ENCODE measurements at places on chromosomes 7 and 10. TPM values are rescaled to one million over a fixed set of nuclear protein-coding genes. Genes with fewer than 3 reads are reported as not detected.

Gene CNPY1
- total RNA-seq: not detected

Gene DMTF1
- total RNA-seq: 89.2 TPM

Gene TRIM24
- total RNA-seq: 62.3 TPM

Gene PRSS37
- not detected for total RNA-seq

Gene OR2A7
- total RNA-seq: 0.64 TPM

Gene CYP2C19
- total RNA-seq: not detected

Gene SFTPA1
- not detected for total RNA-seq

Gene TAS2R5
- total RNA-seq: 1.5 TPM

Gene INHBA
- total RNA-seq: 103 TPM

Gene MTERF1
- total RNA-seq: 12.3 TPM

Gene ZYX
- 477 TPM for total RNA-seq

Gene GHRHR
- not detected for total RNA-seq

Gene CPVL
- total RNA-seq: 22.2 TPM

Gene RPS24
- 1,230 TPM for total RNA-seq

Gene FBXL13
- 1.6 TPM for total RNA-seq

Gene CLRN3
- total RNA-seq: not detected

Gene MDFIC
- 17.7 TPM for total RNA-seq

Gene STX1A
- 15.0 TPM for total RNA-seq

Gene PRKCQ
- 1.9 TPM for total RNA-seq

Gene VSIR
- 2.9 TPM for total RNA-seq

Gene ASB10
- total RNA-seq: not detected

Gene NME8
- total RNA-seq: not detected

Gene KLF14
- not detected for total RNA-seq

Gene TMEM229A
- 0.09 TPM for total RNA-seq

Gene CDK14
- total RNA-seq: 30.2 TPM

Gene STEAP1
- 5.0 TPM for total RNA-seq

Gene ANKRD61
- 0.18 TPM for total RNA-seq

Gene OR2A25
- not detected for total RNA-seq

Gene RBAK
- total RNA-seq: 12.0 TPM

Gene ERVW-1
- total RNA-seq: 0.19 TPM

Gene ACBD7
- 0.79 TPM for total RNA-seq

Gene GPR37
- total RNA-seq: 9.8 TPM

Gene SEMA3D
- total RNA-seq: 17.7 TPM

Gene FEZF1
- total RNA-seq: 0.61 TPM

Gene CDC14C
- total RNA-seq: 0.17 TPM

Gene SPDYE18
- not detected for total RNA-seq

Gene WNT2
- 0.07 TPM for total RNA-seq

Gene CLCN1
- total RNA-seq: not detected

Gene AKR1E2
- 1.4 TPM for total RNA-seq

Gene ADK
- total RNA-seq: 58.3 TPM

Gene CYP2E1
- total RNA-seq: 2.2 TPM

Gene NEUROD6
- total RNA-seq: not detected

Gene PRTFDC1
- total RNA-seq: 10.6 TPM

Gene ATG9B
- total RNA-seq: 1.8 TPM

Gene SLC26A5
- not detected for total RNA-seq

Gene EFCAB10
- 0.38 TPM for total RNA-seq

Gene GNAT3
- not detected for total RNA-seq

Gene SEC31B
- 7.8 TPM for total RNA-seq

Gene IFIT1B
- total RNA-seq: not detected

Gene PLPP4
- total RNA-seq: 44.1 TPM

Gene OGDH
- total RNA-seq: 73.7 TPM
